Thoracic aorta (tissue), 2 donors: ENCODE measurements at places on chromosomes 12 and 14. TPM values are rescaled to one million over a fixed set of nuclear protein-coding genes. Genes with fewer than 3 reads are reported as not detected.

The DAO gene
- not detected for total RNA-seq

- no peak for DNase-seq
Measured at GRCh38 chr14:30994681-30995620, 30.5 kb upstream of the AP4S1 start.

DNA sequence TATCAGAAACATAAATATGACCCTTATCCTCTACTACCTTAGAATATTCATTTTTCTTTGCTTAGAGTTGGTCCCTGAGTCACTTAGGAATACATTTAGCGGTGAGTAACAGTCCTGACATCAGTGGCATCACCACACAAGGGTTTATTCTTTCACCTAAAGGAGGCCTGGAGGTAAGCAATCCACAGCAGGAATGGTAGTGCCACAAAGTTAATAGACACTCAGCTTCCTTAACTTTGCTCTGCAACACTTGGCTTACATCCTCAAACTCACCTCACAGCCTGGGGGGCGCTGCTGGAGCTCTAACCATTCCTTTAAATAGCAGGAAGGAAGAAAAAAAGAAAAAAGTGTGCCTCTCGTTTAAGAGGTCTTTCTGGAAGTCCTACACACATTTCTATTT is 29.1 kb downstream of the BBOF1 start:
- DNase-seq = no peak

The SLC25A47 gene
- not detected for total RNA-seq

DNA sequence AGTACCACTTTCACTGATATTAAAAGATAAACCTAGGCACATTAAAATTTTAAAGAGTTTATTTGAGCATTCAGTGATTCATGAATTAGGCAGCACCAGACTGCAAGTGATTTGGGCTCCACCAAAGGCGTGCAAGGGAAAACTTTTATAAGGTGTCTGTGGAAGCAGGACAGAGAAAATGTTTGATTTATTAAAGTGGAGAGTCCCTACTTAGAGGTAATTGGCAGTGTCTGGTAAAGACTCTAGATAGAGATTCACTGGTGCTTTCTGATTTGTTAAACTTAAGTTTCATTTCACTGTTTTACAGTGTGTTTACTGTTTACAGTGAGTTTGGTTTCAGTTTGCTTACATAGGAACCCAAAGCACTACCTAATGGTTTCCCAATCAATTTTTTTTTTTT is 72.8 kb downstream of the ANKS1B start:
- no peak for DNase-seq

DNA sequence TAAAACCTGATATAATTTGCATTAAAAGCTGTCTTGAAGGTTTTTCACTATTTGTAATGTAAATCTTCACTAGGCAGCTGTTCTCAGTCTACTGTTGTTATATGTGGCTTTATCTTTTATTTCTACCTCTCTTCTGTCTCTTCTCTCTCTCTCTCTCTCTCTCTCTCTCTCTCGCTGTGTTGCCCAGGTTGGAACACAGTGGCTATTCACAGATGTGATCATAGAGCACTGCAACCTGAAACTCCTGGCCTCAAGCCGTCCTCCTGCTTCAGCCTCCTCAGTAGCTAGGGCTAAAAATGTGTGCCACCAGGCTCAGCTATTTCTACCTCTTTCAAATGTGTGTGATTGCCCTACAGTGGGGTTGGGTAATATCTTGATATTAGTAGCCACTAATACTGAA is 21.1 kb downstream of the FUT8 start:
- no peak for DNase-seq

DNA sequence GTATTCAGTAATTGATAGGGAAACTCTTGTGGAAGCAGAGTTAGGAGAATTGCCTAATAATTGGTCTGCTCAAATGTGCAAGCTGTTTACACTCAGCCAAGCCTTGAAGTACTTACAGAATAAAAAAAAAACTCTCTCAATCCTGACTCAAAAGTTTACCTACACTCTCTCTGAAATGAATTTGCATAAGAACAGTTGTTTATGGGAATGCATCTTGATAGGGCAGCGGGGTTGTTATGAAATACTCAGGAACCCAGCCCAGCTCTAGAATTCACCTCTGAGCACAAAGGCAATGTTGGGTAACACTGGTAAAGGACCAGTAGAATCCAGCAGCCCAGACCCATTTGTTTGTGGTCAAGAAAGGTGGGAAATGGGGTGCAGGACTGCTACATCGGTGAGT is 267.0 kb downstream of the CPNE8 start:
- DNase-seq = no peak

The HOMEZ gene
- 6.2 TPM for total RNA-seq
